ENCODE measurements at places on chromosomes 3 and 15.

- DNase-seq: no peak
Observed at GRCh38 chr3:45325676-45326075, 62.7 kb upstream of the LARS2 start.

DNA sequence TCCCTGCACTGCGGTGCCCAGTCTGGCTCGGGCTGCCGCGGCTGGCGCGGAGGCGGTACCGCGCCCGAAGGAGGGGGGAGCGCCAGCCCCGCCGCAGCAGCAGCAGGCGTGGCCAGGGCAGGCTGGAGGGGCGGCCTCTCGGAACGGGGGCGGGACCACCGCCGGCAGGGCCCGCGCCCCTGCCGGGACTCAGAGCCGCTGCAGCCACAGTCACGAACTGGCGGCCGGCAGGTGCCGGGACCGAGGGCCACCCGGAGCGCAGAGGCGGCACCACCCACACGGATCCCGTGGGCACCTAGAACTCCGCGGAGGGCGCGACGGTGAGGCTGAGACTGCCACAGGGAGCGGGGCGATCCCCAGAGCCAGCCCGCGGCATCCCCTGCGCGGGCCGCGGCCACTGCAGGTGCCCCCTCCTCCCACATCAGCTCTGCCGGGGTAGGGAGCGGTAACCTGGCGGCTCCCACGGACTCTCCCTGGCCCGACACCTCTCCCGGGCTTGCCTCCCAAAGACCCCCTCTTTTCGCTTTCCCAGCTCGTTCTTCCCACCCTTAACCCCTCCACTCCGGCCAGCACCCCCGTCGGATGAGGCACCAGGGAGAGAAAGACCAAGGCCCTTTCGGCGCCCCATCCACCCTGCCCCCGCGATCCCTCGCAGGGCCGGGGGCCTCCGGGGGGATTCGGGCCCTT, at the start of gene VWA5B2:
Gene VWA5B2, plus strand, starts transcription at position 192 of the 687 bp plus-strand sequence. CDS start 944 bp downstream, outside the sequence.
- DNase-seq: peak; percentile 67

- no peak for DNase-seq
Observed at GRCh38 chr15:91282486-91282885, 182.4 kb downstream of the SV2B start.

DNA sequence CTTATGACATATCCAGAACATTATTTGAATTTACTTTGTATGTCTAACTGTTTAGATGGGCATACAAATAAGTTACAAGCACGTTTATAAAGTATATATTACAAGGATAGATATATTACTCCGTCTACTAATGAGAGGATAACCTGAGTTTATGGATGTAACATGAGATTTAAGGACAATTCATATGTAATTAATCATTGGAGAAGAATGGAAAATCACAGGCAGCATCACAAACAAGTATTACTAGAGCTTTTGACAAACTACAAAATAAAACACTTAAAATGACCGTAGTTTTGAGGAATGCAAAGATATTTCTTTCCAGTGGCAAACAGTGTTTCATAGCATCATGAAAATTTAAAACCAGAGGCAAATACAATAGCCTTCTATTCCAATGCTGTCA, 113.8 kb downstream of the ROBO1 start:
- DNase-seq: no peak

GRCh38 chr15:82764117-82764490, 41.8 kb downstream of the FSD2 start:
- no peak for DNase-seq

DNA sequence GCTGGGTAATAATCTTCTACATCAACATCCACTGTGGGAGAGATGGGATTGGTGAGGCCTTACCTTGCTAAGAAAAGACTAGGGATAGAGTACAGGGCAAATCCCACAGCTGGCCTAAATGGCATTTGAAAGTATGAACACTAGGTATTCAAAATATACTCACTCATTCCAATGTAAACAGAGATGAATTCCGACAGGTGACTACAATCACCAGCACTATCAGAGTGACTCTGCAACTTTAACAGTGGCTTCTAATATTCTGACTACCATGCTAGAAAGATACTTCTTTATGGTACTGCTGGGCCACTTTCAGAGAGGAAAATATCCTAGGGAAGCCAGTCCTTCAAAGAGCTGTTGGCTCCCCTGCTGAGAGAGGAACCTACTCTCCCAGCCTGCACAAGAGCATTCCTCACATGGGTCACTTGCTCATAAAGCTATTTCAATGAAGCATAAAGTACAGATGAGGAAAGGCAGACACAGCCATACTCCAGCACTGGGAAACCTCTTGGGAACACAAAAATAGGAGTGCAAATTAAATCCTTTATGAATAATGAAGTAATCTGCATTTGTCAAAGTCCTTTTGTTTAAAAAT, 21.5 kb upstream of the MAN2C1 start:
- DNase-seq: no peak

DNA sequence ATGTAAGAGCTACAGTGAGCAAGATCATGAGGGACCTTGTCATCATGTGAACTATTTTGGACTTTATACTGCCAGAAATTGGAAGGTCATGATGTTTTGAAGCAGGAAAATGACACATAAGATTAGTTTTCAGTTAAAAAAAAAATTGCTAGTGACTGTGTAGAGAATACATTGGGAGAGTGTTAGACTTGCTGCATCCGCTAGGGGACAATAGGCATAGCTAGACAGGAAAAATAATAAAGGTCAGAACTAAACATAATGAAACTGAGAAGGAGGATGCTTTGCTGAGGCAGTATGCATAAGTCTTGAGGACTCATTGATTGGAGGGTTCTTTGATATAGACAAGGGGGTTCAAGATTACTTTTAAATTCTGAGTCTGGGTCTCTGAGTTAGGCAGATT, 275.8 kb upstream of the KCNH8 start:
- DNase-seq: no peak

DNA sequence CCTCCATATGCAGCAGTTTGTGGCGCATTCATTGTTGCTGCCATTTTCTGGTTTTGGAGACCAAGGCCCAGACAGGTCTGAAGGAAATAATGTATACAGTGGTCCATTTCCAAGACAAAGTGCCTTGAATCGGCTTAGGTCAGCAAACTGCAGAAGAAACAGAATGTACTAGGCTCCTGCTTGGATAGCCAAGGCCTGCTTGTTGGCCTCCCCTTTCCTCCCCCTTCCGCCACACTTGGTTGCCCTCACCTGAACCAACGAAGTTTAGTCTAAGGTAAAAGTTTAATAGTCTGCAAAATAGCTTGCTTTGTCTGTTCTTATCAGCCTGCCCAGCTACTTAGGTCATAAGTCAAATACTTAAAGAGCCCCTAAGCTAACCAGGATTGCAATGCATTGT, 12.0 kb upstream of the RTP3 start:
- DNase-seq: no peak

DNA sequence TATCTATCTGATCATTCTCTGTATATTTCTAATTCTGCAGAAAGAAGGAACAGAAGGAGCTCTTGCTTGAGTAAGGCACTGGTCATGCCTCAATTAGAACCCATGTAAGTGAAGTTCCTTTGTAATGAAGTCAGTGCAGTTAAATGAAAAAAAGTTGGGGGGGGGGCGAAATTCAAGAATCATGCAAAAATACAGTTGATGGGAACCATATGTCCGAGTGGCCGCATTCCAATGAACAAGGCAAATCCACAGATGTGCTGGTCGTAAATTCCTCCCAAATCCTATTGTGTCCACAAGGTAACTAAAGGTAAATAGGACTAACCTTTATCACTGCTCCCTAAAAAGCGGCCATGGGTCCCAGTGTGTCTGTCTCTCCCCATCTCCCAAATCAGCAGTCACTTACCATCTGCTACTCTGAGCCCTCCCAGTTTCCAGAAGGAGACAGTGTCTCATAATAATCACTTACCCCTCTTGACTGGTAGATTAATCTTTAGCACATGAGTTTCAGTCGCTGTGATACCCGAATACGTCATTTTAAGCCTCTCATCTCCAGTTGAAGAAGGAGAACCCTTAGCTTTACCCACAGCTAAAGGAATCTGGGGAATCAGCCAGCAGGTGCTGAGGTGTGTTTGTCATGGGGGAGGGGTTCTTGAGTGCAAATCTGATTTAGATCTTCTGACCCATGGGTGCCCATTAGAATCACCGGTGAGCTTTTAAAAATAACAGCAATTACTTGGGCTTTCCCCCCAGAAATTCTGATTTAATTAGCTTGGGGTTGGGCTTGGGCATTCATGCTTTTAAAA, 56.3 kb upstream of the EPHB3 start:
- no peak for DNase-seq
